ENCODE measurements at places on chromosomes 3 and 15. TPM values are rescaled to one million over a fixed set of nuclear protein-coding genes. Genes with fewer than 3 reads are reported as not detected.

- DNase-seq = no peak
These were observed 10.4 kb downstream of the SEMA6D start for GRCh38 chr15:47727676-47728075.

DNA sequence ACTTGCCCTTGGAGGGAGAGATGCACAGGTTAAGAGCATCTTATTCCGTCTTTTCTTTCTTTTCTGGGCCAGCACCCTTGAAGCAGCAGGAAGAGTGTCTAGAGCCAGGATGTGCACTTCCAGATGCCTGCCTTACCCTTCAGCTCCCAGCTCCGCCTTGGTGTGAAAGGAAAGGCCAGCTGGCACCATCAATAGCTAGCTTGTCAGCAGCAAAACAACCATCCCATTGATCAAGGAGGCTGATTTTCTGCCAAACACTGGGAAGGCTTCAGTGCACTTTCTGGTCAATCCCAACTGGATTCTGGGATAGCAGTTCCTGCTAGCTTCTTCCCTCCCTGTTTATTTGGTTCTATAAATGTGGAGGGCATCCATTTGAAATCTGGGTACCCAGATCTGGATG is 110.9 kb upstream of the GALNT15 start:
- no peak for DNase-seq

DNA sequence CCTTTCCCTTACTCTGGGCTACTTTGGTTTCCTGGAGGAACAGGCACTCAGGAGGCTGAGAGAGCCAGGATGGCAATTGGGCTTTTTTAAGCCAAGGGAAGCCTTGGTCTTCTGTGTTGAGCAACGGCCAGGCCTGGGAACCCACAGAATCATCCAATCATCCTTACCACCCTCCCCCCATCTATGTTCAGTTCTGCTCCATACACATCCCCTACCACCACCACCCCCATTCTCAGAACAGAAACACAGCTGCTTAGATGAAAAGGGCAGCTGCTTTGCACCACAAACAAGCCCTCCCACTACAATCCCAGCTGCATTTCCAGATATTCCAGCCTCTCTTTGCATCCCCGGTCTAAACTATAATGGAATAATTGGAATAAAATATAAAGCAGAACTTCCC is 21.0 kb downstream of the SEMA5B start:
- DNase-seq = no peak

DNA sequence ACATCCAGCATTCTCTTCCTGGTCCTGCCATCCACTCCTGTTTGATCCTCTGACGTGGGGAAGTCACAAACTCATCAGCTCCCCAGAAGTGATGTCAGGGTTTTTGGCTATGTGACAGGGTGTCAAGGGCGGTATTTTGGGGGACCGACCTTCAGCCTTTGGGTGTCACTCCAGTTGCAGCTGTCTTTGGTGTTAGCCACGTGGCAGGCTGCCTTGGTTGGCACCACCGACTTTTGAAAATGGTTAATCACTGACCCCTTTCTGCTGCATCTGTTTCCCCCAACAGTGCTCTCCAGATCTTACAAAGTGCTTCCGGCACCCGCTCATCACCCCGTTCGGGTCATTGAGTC is 86.6 kb downstream of the TRAK1 start:
- no peak for DNase-seq

- no peak for DNase-seq
These were observed 49.6 kb upstream of the TLE3 start for GRCh38 chr15:70147178-70147760.

- DNase-seq = no peak
These were observed 471.9 kb upstream of the FRG2C start for GRCh38 chr3:75192146-75192616.

- no peak for DNase-seq
These were observed 7.4 kb downstream of the ALDH1A2 start for GRCh38 chr15:58058073-58058472.

SLITRK3 gene
- total RNA-seq = 31.7 TPM

ZBTB20 gene
- total RNA-seq = 157 TPM

DNA sequence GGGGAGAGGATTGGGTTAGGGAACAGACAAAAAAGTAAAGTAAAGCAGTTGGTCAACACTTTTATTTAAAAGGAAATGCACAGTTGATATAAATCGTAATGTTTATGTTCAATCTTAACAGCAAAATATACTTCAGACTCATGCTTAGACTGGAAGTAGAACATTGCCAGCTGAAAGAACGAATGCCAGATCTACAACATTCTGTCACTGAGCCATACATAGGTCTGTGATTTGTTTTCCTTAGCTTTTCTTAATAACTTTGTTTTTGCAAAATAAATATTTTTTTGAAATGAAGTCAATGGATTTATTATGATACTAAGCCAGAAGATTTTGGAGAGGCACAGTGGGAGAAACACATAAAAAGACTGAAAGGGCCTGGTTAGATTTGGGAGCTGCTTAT is 62.0 kb downstream of the LEKR1 start:
- DNase-seq = no peak

ZNF280D gene
- 116 TPM for total RNA-seq

DNA sequence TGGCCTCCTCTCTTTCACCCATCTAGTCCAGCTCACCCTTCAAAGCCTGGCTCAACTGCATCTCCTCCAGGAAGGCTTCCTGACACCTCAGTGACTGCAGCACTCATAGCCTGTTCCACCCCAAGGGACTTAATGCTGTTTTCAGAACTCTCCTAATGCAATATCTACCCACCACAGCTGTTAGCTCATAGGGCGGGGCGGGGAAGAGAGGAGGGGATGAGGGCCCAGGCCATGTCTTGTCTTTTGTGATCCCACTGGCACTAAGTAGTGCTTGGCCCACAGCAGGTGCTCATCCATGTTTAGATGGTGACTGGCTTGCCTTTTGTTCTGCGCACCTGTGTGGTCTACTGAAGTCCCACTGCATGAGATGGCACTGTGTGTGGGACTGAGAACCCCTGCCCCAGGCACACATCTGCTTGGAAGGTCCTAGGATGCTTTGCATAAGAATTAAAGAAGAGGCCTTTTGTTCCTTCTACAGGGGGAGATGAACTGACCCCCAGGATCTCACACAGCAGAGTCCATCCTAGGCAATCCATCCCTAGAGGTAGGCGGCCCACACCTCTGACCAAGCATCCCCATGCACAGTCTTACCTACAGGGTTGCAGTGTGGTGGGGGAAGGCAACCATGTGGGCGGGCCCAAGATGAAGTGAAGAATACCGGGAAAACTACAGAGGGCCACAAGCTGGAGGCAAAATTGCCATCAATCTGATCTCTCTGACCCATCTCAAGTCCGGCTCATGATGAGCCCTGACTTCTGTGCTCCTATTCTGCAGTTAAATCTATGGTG is 23.0 kb downstream of the SLC12A8 start:
- DNase-seq = no peak

- DNase-seq = no peak
These were observed 17.7 kb downstream of the MRPL3 start for GRCh38 chr3:131485119-131485518.

GOLGA6L2 gene
- total RNA-seq = not detected

GRCh38 chr3:175672119-175672689 is 813.1 kb downstream of the NAALADL2 start:
- no peak for DNase-seq

DNA sequence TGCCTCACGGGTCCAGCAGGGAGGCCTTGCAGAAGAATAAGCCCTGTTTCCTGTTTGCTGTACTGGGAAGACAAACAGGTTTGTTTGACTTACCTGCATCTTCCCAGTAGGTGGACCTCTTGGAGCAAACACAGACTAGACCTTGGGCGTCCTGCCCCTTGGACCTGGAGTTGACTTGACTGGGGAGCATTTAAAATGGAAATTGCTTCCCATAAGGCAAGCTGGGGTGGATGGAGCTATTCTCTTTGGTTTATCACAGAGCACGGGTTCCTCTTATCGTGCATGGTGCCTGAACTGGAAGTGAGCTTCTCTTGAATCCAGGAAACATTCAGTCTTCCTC is 151.4 kb downstream of the RPLP1 start:
- DNase-seq = no peak

GRCh38 chr3:57791245-57791644 is 35.1 kb downstream of the SLMAP start:
- no peak for DNase-seq

DNA sequence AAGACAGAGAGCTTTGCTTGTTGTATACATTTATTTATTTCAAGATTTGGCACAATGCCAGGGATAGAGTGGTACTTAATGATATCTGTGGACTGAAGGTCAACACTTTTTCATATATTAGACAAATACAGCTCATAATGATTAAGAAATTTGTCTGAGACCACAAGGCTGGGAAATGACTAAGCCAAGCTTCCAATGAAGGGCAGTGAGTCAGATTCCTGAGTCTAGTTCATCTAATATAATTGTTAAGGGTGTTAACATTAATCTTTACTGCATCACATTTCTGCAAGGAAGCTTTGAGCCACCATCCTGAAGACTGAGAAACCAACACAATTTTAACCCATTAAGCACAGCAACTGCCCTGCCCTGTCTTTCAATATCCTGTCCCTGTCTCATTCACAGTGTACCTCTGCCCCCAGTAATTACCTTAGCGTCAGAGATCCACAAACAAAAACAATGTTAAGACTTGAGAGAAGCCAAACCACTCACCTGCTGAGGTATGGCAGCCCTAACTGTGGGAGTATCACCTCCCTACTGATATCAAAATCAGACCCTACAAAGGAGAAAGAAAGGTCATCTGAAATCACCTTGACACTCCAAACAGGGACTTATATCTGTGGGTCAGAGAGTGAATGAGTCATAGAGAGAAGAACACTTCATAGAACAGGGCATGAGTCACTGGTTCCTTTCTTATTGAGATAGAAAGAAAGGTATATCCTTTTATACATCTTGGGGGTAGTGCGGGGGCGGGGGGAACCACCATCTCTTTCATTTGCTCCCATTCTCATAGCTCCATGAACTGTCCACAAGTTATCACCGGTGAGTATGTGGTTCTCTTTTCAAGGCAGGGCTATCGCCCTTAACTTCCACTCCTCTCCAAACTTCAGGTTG is 74.7 kb downstream of the MAGI1 start:
- DNase-seq = no peak

GRCh38 chr15:52328680-52329079 is 33.1 kb upstream of the MYO5C start:
- DNase-seq = no peak

DNA sequence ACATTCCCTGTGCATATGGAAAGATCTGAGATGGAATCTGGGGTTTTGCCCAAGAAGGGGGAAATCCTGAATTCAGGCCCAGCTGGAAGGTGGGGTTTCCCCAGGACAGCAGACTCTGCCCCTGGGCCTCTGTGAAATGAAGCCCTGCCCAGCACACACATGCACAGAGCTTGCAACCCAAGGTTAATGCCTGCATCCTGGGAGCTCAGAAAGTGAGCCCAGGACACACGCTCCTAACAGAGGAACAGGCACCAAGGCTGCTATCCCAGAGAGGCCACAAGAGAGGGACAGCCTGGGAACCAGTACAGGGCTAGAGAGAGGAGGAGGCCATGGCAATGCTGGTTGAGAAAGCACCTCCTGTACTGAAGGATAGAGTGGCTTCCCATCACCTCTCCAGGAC is 16.1 kb downstream of the SEMA5B start:
- DNase-seq = no peak

Measured in uterus (tissue), 4 donors.